NCI-H1436 (cell line): ENCODE measurements at places on chromosomes 7 and 10.

GRCh38 chr10:53009961-53010907 lies 237.7 kb upstream of the MBL2 start:
- no peak for DNase-seq

DNA sequence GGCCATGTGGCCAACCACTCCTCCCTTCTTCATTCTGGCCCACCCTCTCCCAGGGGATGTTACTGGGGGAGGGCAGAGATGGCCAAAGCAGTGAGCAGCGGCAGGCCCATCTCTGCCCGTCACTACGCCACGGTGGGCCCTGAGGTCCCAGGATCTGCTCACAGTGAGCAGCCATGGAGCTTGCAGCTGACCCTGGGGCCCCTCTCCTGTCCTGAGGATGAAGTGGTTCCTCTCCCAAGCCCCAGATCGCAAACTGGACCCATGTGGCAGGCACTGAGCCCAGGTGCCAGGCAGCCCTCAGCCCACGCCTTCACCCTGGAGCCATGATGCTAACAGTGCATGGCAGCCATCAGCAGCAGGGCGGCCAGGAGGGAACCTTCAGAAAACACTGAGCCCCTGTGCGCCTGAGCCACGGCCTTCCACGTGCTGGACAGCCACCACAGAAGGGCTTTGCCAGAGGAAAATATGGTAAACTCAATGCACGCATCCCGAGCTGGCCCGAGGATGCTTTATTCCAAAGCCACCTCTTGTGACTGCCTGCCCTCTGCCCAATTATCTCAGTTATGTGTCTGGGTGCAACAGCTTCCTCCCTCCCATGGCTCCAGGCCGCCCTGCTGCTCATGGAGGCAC lies 485.7 kb downstream of the PTPRN2 start:
- no peak for DNase-seq

DNA sequence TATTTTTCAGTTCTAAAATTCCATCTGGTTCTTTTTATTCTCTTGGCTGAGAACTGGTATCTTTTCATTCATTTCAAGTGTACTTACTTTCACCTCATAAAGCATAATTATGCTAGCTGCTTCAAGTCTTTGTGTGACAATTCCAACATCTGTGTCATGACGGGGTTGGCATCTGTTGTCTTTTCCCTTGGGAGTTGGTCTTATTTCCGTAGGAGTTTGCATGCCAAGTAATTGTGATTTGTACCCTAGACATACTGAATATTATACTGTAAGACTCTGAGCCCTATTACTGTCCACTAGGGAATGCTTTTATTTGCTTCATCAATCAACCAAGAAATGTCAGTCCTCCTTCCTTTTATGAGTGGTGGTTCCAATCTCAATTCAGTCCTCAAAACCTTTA lies 24.6 kb upstream of the HUS1 start:
- peak; percentile 24 for DNase-seq

DNA sequence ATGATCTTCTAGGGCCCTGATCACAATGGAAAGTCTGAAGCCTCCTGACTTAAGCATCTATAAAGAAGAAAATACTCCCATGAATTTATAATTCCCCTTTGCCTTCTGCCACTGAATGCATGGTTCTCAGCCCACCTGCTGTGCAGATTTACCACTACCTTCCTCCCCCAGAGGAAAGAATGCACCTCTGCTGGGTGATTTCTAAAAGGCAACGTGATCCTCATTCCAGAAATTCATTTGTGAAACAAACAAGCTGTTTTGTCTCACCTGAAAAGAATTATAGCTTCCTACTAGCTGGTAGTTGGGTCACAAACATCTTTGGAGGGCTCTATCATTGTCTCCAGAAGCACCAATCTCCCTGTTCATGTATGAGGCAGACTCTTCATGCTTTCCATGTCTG lies 320.2 kb downstream of the CDC14C start:
- DNase-seq = no peak

GRCh38 chr10:93178226-93178625 lies 104.5 kb downstream of the CYP26A1 start:
- no peak for DNase-seq

DNA sequence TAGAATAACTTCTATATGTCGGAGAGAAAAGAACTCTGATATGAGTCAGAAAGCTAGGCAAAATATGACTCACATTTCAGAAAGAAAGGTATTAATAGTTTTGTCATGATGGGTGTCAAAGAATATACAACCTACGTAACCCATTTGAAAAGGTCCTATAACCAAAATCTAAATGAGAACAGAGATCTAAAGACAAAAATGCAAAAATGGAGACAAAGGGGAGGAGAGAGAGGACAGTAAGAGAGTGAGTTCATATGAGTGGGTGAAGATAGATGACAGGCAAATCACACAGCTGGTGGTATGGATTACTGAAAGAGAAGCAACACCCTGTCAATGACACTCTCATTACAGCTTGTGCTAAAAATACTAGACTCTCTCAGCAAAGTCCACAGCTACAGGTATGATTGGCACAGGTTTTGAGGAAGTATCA lies 25.6 kb downstream of the ANKMY2 start:
- no peak for DNase-seq

- DNase-seq = no peak
Measured at GRCh38 chr10:80708185-80708584, 170.5 kb downstream of the SH2D4B start.

GRCh38 chr10:116450861-116451260 lies 23.2 kb downstream of the PNLIPRP3 start:
- no peak for DNase-seq

DNA sequence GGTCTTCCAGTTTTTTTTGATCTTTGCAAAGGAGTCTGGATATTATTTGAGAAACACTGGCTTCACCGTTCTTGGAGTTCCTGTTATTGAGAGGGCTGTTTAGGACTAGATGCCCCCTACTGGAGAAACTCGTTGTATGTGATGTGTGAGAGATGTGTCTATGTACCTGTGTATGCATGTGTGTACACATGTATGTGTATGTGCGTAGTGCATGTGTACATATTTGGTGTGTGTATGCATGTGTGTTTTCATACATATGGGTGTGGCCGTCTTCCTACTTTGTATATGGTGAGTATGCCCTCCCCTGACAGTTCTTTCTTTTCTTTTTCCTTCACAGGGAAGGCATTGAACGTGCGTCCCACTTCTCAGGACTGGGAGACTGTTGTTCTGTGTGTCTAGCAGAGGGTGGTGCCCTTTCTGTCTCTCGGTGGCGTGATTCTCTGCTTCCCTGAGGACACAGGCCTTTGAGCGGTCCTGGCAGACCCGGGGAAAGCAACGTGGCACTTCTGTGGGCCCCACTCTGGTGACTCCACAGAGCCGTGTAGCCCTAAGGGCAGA lies 3.0 kb upstream of the CALHM3 start:
- peak; percentile 63 for DNase-seq

DNA sequence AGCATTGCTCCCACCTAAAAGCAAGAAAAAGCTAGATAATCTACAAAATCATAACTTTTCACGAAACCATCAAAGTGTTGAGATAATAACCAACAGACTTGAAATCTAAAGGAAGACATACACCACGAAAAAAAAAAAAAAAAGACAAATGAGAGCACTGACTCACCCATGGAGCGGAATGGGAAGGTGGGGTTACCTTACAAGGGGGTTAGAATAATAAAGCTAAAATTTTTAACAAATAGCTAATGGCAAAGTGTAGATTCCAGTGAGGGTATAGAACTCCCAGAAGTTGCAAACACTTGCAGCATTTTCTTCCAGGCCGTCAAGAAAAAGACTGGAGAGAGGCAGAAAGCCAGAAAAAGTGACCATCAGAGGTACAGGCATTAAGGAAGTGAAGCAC lies 27.2 kb downstream of the IPMK start:
- DNase-seq = no peak

- no peak for DNase-seq
Measured at GRCh38 chr7:30310674-30311362, 26.4 kb downstream of the ZNRF2 start.

GRCh38 chr10:122343936-122344335 lies 30.6 kb upstream of the PLEKHA1 start:
- DNase-seq = no peak

GRCh38 chr10:19731560-19731959 lies 84.7 kb upstream of the PLXDC2 start:
- DNase-seq = no peak

GRCh38 chr10:128213156-128213555 lies 86.9 kb upstream of the MKI67 start:
- DNase-seq = no peak

DNA sequence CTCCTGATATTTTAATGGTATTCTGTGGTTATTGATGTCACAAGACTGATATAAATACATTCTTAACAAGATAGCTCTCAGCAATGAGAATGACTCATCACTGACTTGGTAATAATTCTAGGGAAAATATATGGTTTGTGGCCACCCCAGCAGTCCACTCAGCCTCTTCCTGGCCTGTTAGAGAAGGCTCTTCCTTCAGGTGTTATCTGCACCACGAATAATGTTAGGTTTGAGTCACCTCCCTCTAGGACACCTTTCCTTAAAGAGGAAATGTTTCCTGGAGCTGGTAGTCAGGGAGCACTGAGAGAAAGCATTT lies 163.3 kb downstream of the SVIL start:
- no peak for DNase-seq

DNA sequence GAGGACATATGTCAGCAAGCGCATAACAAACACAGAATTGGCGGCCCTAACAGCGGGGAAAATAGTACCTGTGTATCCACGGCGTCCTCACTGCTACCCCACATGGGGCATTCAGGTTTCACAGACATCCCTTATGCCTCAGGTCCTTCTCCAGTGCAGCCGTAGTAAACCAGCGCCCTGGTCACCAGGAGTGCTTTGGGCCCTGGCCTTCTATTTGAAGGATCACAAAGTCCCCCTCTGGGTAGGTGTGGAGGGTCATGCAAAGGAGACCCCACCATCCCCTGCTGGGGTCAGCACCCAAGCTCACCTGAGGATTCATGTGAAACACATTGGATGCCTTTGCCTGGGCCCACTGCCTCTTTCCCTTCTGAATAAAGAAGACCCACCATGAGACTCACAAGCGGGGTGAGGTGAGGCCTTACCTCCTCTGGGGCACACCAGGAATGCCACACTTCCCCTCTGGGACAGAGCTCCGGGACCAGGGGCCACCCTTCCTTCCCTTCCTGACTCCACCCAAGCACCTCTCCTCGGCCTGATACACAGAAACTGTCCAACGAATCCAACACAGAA lies 18.8 kb downstream of the CLRN3 start:
- DNase-seq = no peak

- no peak for DNase-seq
Measured at GRCh38 chr7:16422917-16423316, 1.6 kb upstream of the CRPPA start.

DNA sequence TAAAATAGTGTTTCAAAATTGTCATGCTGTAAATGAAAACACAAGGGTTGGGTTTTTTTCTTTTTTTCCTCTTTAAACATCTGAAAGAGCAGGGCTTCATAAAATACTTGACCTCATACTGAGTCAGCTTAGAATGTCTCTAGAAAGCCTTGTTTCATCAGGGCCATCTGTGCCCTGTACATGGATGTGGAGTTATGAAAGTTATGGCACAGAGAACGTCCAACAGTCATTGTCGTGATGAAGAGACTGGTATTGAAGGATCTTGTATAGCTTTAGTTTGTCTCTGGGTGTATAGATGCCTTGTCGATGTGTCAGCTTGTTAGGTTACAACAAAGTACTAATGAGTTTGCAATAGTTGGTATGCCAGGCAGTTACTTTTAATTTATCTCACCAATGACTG lies 127.3 kb downstream of the FAM204A start:
- DNase-seq = no peak

GRCh38 chr7:105766421-105767073 lies 109.9 kb downstream of the ATXN7L1 start:
- DNase-seq = no peak

GRCh38 chr7:37832194-37832593 lies 16.2 kb upstream of the NME8 start:
- DNase-seq = no peak
